ENCODE measurements at places on chromosomes 2 and 18.

DNA sequence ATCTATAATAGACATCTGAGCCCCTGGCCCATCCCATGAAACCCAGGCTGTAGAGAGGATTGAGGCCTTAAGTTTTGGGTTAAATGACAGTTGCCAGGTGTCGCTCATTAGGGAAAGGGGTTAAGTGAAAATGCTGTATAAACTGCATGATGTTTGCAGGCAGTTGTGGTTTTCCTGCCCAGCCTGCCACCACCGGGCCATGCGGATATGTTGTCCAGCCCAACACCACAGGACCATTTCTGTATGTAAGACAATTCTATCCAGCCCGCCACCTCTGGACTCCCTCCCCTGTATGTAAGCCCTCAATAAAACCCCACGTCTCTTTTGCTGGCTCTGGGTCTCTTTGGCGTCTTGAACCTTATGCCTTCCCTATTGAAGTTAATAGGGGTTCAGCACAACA, 110.7 kb downstream of the XRCC5 start:
- DNase-seq: no peak

DNA sequence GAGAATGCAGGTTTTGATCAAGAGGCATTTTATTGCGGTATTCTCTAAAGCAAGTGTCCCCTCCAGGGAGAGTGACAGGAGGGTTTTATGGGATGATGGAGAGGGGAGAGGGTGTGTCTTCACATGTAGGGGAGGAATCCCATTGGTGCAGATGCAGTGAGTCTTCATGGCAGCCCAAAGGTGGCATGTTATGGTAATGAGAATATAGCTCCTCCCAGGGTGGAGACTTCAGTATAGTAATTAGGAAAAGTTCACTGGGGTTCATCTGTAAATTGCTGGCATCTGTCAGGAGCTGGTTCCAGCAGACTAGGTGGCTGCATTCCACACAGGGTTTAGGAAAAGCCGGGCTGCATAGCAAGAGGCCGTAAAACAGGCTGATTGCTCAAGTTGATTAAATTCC, 230.7 kb upstream of the CCDC68 start:
- DNase-seq: no peak

GRCh38 chr18:35182151-35182550, 58.7 kb upstream of the ZNF397 start:
- DNase-seq: no peak

DNA sequence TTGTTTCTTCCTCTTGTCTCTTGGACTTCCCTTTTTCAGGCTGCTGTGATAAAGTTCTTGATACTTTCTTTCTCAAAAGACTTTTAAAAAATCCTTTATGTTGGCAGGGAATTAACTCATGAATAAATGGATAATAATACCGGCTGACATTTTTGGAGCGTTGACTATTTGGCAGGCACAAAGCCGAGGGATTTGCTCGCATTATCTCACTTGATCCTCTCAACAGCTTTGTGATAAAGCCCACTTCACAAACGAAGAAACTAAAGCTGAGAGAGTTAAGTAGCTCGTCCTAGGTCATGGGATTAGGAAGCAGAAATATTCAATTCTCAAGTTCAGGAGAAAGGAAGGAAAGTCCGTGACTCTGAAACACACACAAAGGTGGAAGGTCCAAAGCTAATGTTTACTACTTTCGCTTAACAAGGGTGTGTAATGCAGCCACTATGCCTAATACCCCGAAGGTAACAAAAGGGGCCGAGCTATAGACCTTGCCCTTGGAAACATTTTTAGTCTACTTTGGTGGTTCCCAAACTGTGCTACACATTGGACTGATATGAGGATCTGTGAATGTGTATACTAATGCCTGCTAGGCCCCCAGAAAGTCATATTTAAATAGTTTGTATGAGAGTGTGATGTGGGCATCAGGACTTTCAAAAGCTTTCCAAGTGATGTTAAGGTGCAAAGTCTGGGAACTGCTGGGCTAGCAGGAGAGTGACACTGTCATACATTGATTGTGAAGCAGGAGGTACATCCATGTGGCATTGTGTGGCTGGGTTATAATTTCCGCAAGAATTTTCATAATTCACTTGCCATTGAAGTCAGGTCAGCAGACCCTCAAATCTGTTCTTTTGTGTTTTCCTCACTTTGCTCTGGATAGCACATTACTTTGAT, 508.4 kb downstream of the PLCL1 start:
- no peak for DNase-seq

DNA sequence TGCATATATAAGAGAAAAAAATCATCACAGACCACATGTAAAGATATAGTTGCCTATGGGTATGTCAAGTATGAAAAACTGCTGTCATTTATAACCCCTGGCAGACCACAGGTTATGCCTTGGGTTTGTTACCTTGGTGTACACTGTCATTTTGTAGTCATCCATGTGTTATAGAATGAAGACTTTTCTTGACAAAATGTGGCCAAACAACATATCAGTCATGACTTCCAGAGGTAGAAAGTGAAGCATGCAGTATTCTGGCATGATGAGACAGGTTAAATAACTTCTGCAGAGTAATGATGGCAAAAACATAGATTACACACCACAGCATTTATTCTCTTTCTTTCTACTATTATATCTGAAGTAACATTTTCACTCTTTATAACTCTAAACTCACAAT, 74.9 kb upstream of the NEUROD1 start:
- DNase-seq: no peak

- no peak for DNase-seq
Measured at GRCh38 chr18:3970929-3971328, 484.2 kb downstream of the DLGAP1 start.

GRCh38 chr2:72747344-72747743, 78.5 kb downstream of the EXOC6B start:
- no peak for DNase-seq

GRCh38 chr18:56326336-56327072, 311.9 kb downstream of the TXNL1 start:
- DNase-seq: no peak

- no peak for DNase-seq
Measured at GRCh38 chr18:58015065-58015780, 28.8 kb upstream of the NEDD4L start.

- DNase-seq: no peak
Measured at GRCh38 chr2:233689031-233689430, 3.7 kb upstream of the UGT1A6 start.

DNA sequence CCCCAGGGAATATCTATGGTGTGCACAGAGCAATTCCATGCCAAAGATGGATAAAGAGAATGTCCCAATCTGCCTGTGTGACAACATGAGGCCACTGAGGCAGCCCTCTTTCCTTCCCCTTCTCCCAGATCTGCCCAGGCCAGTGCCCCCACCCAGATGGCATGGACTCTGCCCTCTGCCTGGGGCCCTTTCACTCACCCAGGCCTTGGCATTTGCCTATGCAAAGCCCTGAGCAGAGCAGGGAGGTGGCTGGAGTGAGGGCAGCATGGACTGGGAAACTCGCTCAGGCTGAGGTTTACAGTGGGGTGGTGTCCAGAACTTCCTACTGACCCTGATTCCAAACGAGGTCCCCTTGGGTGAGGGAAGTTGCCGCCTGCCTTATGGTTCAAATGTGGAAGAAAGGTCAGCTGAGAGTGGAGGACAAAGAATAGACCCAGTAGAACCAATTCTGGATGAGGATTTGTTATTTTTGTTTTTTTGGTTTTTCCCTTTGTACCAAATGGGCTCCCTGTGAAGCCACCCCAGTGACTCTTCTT, 8.9 kb downstream of the SH2D6 start:
- DNase-seq: no peak

- no peak for DNase-seq
Measured at GRCh38 chr2:127901339-127902056, 15.7 kb upstream of the AMMECR1L start.

- no peak for DNase-seq
Measured at GRCh38 chr2:211837706-211838105, 700.9 kb downstream of the ERBB4 start.

DNA sequence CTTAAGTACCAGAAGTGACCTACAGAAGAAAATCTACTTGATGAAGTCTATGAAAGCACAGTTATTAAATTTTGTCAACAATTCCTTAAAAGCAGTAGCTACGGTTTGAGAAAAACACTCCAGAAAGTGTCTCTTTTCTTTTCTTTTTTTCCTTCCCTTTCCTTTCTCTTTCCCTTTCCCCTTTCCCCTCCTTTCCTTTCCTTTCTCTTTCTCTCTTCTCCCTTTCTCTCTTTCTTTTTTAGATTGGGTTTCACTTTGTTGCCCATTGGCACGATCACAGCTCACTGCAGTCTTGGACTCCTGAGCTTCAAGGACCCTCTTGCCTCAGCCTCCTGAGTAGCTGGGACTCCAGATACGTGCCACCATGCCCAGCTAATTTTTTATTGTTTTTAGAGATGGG, 2.6 kb upstream of the ALMS1 start:
- DNase-seq: no peak

- DNase-seq: no peak
Measured at GRCh38 chr2:239768907-239769553, 256.1 kb downstream of the NDUFA10 start.

GRCh38 chr2:217193431-217194340, 333.8 kb upstream of the TNP1 start:
- DNase-seq: no peak

GRCh38 chr2:136025057-136025973, 39.9 kb upstream of the DARS1 start:
- no peak for DNase-seq

- no peak for DNase-seq
Measured at GRCh38 chr18:43931439-43931838, 654.1 kb upstream of the SYT4 start.

Measured in cortex of kidney (tissue), 1 donor.